Renal cortex interstitium (tissue), 15 donors: ENCODE measurements at places on chromosomes 7 and 10. TPM values are rescaled to one million over a fixed set of nuclear protein-coding genes. Genes with fewer than 3 reads are reported as not detected.

The GHITM gene
- 167 TPM for polyA plus RNA-seq

The SH2D4B gene
- 0.20 TPM for polyA plus RNA-seq

The SCIN gene
- 110 TPM for polyA plus RNA-seq

The TEX47 gene
- polyA plus RNA-seq: not detected

The PDE6C gene
- polyA plus RNA-seq: 1.1 TPM

The CRHR2 gene
- polyA plus RNA-seq: not detected

The DDC gene
- 75.1 TPM for polyA plus RNA-seq

The PGAM2 gene
- 1.7 TPM for polyA plus RNA-seq

The OGDHL gene
- polyA plus RNA-seq: 43.6 TPM

GRCh38 chr10:17859492-17860156 is 50.5 kb downstream of the MRC1 start:
- no peak for DNase-seq

DNA sequence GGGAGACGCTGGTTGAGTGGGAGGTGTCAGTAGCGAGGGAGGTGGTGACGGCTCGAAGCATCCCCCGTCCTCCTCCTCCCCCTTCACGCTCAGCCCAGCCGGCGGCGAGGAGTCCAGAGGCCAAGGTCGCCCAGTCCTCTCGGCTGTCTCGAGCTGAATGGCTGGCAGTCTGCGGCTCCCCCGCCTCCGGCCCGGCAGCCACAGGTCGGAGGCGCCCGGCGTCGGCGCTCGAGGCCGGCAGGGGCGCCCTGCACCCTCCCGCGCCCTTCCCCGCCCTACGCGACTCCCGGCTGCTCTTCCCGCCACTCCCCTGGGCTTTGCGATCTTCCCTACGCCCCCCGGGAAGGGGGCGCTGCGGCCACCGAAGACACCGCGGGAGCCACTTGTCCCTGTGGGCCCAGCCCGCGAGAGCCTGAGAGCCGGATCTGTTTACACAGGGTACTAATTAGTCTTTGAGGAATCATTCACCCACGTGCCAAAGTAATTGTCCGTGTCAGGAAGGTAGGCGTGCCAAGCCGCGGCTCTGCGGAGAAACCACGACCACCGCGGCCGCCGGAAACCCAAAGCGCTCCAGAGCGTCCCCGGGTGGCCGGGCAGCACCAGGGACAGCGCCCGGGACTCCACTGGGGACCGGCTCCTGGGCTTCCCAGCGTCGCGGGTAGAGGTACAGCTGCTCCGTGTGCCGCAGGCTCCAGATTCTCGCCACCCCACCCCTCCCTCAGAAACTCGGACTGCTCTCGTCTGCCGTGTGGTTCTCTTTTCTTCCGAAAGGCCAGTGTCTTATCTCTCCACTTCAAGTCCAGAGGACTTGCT is at the start of gene NXPH1:
Gene NXPH1 (plus strand): TSS at position 133 of the 813 bp plus-strand sequence.
- no peak for DNase-seq

DNA sequence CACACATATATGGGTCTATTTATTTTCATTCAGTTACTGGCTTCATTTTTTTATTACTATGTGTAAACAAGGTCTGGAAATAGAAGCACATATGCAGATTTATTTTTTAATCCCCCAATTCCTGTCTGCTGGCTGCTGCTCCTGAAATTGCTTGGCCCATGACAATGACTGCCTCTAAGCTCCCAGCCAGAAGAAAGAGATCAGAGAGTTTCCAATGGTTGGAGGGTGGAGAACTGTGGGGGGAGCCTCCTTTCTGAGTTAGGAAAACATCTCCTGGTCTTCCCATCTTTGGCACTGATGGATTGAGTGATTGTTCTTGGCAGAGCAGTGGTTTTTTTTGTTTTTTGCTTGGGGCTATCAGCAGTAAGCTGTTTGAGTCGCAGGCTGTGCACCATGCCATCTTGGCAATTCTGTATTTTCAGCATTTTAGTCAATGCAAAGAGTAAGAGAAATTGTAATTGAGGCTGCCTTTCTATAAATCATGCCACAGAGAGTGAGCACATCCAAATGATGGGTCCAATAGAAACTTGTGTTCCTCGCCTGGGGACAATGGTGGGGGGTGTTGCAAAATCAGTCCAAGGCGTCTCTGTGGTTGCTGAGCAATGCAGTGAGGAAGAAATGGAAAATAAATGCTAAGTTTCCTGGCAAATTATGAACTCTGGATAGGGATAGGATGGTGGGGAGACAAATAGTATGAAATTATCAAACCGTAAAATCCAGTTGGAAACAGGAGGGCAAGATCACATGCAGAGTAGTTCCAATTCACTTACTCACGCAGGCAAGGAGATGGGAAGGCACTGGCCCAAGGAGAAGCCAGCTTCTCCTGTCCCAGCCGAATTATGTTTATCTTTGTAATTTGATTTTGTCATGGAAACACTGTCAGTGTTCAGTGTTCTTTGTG is 382.4 kb downstream of the SORCS3 start:
- no peak for DNase-seq

DNA sequence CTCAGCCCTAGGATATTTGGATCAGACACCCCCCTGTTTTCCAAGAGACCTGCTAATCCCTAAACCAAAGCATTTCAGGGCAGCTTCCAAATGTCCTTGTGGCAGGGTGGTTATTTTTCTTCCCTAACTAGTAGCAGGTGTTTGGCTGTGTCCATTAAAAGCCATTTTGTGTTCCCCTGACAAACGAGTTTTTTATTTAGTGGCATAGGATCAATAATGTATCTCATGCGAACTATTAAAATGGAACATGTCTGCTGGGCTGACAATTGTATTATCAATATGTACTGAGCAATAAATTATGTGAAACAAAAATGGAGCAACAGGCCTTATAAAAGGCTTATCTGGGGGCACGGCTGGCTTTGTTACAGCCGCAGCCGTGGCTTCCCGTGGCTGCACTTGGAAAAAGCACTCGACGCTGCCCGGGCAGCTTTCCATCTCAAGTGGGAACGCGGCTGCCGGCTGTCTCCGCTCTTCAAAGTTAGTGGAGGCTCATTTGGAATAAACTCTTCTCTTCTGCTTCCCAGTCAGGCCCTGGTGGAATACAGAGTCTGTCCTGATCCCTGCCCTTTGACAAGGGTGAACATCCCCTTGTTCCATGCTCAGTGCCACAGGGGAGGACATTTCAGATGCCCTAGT is 554.3 kb downstream of the TYW1 start:
- no peak for DNase-seq

- no peak for DNase-seq
Observed at GRCh38 chr10:113965077-113965476, 78.6 kb upstream of the ADRB1 start.

DNA sequence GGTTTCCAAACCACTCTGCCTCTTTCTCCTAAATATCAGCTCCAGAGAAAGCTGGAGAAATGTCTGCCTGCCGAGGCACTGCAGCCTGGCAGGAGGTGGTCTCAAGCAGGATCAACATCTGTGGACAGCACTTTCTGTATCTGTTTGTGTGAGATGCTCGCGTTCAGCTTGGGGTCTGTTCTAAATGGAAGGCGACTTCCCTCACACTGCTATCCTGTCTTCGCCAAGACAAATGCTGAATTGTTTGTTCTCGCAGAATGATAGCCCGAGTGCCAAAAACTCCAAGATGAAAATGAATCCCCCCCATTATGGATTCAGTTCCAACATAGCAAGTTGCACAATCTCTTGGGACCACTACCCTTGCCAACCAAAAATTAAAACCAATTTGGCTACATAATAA is 72.2 kb upstream of the PALS2 start:
- DNase-seq: no peak

DNA sequence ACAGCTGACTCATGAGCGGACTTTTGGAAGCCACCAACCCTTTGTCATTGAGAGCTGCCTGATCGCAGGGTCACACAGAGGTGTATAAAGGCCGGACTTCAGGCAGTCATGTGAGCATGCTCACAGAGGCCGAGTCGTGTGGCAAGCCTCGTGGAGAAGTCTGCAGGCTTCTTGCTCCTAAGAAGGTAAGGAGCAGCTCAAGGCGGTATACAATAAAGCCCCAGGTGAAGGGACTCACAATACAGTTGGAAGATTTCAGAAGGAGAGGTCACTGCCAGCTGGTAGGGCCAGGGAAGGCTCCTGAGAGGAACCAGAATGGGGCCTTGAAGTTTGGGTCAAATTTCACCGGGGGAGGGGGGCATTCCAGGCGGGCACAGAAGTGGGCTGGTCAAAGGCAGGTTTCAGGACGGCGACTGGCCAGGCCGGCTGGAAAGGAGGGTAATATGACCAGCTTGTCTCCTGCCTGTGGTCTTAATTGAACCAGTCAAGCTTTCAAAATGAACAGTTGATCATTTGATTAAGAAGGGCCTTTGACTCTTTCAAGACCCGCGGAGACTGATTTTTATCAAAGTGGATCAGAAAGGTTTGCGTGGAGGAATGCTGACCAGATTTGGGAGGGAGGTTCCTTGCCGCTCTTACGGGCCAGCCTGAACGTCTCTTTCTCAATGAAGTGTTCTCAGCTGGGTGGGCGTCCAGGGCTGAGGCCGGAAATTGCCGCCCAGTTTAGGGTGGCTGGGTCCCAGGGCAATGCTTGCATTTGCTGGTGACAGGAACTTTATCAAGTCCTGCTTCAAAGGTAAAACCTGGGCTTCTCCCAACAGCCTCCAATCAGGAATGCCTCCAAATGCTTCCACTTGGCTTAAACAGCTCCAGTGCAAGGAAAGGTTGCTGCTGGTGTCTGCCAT is 178.6 kb downstream of the EMX2 start:
- peak; percentile 71 for DNase-seq

GRCh38 chr7:19294619-19295018 is 149.4 kb upstream of the FERD3L start:
- no peak for DNase-seq

- no peak for DNase-seq
Observed at GRCh38 chr7:82284936-82285519, 158.5 kb downstream of the CACNA2D1 start.

DNA sequence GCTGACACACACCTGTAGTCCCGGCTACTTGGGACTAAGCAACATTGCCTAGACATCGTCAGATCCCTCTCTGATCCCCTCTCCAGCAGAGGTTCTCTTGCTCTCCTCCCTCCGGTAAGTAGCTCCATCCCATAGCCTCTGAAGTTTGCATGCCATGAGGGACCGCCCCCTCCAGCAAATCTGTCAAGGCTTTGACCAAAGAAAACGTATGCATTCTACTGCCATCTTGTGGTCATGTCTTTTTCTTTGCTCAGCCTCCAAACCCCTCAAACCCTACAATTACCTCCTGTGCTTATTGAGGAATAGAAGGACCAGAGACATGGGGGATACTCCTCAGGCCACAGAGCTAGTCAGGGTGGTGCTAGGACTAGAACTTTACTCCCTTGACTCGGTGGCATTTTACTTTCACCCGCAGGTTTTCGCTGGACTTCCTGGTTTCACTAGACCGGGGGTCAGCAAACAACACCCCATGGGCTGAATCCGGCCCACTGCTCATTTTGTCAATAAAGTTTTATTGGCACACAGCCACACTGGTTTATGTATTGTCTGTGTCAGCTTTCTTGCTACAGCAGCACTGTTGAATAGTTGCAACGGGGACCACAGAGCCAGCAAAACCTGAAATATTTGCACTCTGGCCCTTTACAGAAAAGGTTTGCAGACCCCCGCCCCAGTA is 202.6 kb upstream of the FOXK1 start:
- no peak for DNase-seq

GRCh38 chr10:127451628-127452027 is 97.5 kb upstream of the NPS start:
- DNase-seq: no peak

DNA sequence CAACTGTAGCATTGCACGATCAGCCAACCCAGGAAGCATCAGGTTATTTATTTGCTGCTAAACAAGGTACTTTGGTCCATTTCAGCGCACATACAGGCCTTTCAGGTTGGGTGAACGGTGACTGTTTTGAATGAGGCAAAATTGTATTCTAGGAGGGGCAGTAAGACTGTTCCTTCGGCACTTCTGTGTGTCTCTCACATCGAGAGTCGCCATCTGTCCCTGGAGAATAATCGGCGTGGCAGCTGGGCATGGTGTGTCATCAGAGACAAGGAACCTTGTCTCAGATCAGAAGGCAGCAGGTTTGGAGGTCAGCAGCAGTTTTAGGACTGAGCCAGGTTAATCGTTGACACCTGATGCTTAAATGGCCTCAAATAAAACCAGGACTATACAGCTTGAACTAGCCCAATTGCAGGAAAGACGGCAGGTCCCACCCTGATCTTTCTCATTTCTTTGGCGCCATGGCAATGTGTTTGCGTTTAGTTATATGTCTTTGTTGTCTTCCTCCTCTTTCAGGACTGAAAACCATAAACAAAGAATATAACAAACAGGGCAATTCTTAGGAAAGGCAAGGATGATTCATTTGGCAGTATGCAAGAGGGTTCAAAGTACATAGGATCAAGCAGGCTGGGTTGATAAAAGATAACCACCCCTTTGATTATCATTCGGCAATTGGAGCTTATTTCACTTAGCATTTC is 92.0 kb upstream of the PRR15 start:
- DNase-seq: no peak

DNA sequence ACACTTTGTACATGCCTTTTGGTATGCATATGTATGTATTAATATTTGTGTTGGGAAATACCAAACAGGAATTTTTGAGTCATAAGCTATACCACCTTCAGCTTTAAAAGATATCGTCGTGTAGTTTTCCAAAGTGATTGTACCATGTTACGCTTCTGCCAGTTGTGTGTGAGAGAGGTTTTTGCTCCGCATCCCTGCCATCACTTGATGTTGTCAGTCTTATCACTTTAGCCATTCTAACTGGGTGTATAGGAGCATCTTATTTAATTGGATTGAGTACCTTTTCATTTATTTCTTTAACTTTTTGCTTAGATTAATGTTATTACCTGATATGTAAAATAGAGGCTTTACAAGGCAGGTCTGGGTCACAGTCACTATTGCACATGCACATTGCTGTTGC is 3.4 kb downstream of the KLHL7 start:
- DNase-seq: no peak

GRCh38 chr7:85512790-85513189 is 325.9 kb upstream of the SEMA3D start:
- no peak for DNase-seq

DNA sequence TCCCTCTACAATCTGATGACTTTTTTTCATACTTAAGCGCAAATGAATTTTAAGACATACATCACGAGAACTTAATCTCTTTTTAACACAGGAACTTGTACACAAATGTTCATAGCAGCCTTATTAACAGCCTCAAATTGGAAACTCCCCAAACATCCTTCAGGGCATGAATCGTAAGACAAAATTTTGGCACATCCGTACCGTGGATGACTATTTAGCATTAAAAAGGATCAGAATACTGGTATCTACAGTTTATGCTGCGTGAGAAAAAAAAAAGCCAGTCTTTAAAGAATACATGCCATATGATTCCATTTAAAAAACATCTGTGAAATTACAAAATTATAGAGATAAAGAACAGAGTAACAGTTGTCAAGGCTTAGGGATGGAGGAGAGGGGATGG is 46.8 kb downstream of the PDE1C start:
- DNase-seq: no peak

- DNase-seq: no peak
Observed at GRCh38 chr7:93165447-93165846, 17.3 kb upstream of the SAMD9L start.

GRCh38 chr10:17112566-17112965 is 17.0 kb downstream of the CUBN start:
- no peak for DNase-seq

DNA sequence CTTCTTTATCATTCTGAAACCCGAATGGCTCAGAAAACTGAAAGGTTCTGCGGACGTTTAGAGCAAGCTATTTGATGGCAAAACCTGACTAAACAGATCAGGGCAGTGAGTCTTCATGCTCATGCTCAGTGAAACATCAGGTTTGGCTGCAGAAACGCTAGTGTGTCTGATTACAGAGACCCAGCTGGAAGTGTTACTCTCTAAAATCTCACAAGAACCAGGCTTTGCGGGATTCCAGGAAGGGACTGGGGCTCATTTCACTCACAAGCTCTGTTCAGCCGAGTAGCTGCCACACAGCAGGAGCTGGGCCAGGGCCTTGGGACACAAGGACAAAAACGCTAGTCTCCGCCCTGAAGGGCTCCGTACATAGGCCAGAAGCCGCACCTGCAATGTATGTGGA is 2.9 kb downstream of the PITRM1 start:
- no peak for DNase-seq
